ENCODE measurements at places on chromosomes 6 and 20.

DNA sequence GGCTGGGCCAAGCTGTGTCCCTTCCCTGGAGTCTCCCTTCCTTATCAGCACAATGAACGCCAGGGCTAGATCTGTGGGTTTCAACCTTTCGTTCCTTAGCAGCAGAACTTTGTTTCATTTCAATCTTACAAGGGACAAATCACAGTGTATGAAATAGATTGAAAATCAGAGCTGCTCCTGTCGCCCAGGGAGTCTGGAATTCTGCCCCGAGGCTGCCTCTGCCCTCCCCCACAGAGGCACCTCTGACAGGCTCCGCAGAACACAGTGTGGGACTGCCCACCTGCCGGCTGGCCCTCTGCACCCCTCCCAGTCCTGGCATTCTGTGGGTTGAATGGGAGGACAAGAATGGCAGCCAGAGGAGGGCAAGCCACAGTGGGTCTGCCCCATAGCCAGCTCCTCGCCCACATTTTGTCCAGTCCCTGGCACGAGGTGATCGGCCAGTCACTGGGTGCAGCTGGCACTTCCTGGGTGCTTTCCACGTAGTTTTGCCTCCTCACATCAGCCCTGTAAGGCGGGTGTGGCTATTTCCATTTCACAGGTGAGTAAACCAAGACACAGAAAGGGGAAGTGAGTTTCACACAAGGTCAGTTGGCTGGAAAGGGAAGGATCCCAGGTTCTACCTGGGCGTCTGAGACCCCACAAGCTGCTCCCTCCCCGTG, 26.1 kb downstream of the MANBAL start:
- no peak for DNase-seq

DNA sequence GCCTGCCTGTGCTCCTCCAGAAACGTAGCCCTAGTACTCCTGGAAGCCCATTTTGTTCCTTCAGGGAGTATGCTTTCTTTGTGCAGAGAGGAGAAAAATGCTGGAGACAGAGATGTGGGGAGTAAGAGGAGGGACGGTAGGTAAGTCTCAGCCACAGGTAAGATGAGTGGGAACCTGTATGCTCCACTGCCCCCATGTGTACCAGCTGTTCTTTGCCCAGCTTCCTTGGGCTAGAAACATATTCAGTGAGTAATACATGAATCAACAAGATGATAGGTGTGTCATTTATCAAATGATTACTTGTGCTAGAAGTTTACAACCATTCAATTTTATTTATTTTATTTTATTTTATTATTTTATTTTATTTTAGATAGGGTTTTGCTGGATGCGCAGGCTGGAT, 13.6 kb upstream of the CEP85L start:
- DNase-seq: no peak

DNA sequence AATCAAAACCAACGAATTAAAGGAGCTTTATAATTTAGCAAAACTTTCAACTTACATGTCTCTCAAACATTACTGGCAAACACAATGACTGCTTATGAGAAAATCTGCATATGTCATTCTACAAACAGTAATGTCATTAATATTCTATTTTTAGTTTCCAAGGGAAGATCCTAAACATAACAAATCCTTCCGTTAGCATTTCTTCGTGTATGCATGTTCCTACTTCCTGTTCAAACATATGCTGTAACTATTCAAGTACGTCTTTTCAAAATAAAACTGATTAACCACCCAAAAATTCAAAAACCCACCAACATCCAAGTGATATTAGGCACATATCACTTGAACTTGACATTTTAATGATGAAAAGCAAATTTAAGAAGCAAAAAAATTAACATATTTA, 131.3 kb downstream of the HACE1 start:
- DNase-seq: no peak

DNA sequence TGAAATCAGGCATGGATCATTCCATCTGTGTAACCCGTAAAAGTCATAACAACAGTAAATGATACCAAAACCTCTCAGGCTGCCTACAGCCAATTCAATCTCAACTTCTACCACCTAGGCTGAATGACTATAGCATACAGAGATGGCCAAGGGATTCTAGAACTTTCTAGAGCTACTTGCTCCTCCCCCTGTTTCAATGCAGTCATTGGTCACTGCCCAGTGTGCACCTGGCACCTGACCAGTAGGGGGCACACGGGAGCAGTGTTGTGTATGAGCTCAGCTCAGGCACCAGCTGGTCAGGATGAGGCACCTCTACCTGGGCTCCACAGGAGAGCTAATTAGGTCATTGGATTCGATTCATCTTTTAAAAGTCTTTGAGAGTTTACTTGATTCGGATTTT, 86.2 kb downstream of the PLEKHG1 start:
- DNase-seq: peak; percentile 8

GRCh38 chr6:146305951-146306350, 237.7 kb upstream of the RAB32 start:
- no peak for DNase-seq

GRCh38 chr6:30689022-30689865, 1.5 kb downstream of the NRM start:
- no peak for DNase-seq

GRCh38 chr6:113530769-113531168, 326.4 kb upstream of the MARCKS start:
- no peak for DNase-seq

DNA sequence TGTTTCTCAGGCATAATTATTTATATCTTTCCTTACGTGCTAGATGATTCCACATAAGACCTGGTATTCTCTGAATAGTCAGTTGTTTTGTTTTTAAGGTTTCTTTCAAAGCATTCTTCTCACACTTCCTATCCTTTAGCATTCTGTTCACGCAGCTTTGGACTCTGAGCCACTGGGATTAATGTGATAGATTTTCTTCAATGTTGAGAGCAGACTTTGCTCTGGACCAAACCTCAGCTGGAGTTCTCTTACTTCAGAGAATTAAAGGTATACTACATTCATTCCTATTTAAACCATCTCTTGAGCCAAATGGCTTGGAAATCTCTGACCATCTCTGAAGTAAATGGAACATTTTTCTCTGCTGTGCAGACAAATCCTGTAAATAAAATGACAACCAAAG, 70.7 kb upstream of the TRAF3IP2 start:
- DNase-seq: no peak

Measured in activated CD4-positive, CD25-positive, alpha-beta regulatory T cell treated with anti-CD3 and anti-CD28 coated beads, Interleukin-2, amount 50 U/mL, for 16 hours (primary cell).